ENCODE measurements at places on chromosomes 12 and 14. TPM values are rescaled to one million over a fixed set of nuclear protein-coding genes. Genes with fewer than 3 reads are reported as not detected.

The CHST11 gene
- 8.3 TPM for total RNA-seq

The GARIN6 gene
- not detected for total RNA-seq

The HHIPL1 gene
- total RNA-seq, result 5.7 TPM

The CRIP2 gene
- total RNA-seq, result 141 TPM

The CCND2 gene
- total RNA-seq, result 76.8 TPM

The CD69 gene
- total RNA-seq, result not detected

The MYH6 gene
- total RNA-seq, result not detected

The CCDC196 gene
- total RNA-seq, result not detected

The TAS2R42 gene
- total RNA-seq, result not detected

The FRMD6 gene
- total RNA-seq, result 140 TPM

The G2E3 gene
- total RNA-seq, result 14.5 TPM

The RIN3 gene
- 2.7 TPM for total RNA-seq

The KRT79 gene
- not detected for total RNA-seq

The NOVA1 gene
- 1.8 TPM for total RNA-seq

The PAH gene
- not detected for total RNA-seq

The PTPRR gene
- total RNA-seq, result 1.5 TPM

The APAF1 gene
- 20.3 TPM for total RNA-seq

The UBR7 gene
- 49.1 TPM for total RNA-seq

The SDR9C7 gene
- not detected for total RNA-seq

The APOF gene
- not detected for total RNA-seq

The LRFN5 gene
- 1.2 TPM for total RNA-seq

The TGM1 gene
- 0.40 TPM for total RNA-seq

The RD3L gene
- total RNA-seq, result not detected

The CPNE8 gene
- total RNA-seq, result 27.0 TPM

The ACVR1B gene
- total RNA-seq, result 9.6 TPM

The DHRS2 gene
- not detected for total RNA-seq

The CYP27B1 gene
- 0.19 TPM for total RNA-seq

The TOX4 gene
- 21.5 TPM for total RNA-seq

The PELI2 gene
- 9.5 TPM for total RNA-seq

The RAD9B gene
- total RNA-seq, result 1.2 TPM

The IL22 gene
- not detected for total RNA-seq

The MAP1LC3B2 gene
- total RNA-seq, result 0.53 TPM

The UNG gene
- 16.1 TPM for total RNA-seq
